ENCODE measurements at places on chromosomes 13 and 19. TPM values are rescaled to one million over a fixed set of nuclear protein-coding genes. Genes with fewer than 3 reads are reported as not detected.

Gene TNNI3
- 42.1 TPM for total RNA-seq

Gene ELSPBP1
- total RNA-seq, result not detected

Gene MPHOSPH8
- total RNA-seq, result 21.5 TPM

Gene CAPN12
- total RNA-seq, result 8.8 TPM

Gene LGI4
- total RNA-seq, result 0.32 TPM

Gene AMER2
- not detected for total RNA-seq

Gene URAD
- not detected for total RNA-seq

Gene LGALS13
- not detected for total RNA-seq

Gene ZNF69
- total RNA-seq, result not detected

Gene CYP2F1
- total RNA-seq, result not detected

Gene FXYD3
- total RNA-seq, result 17.4 TPM

GRCh38 chr19:42254850-42255765 is at the start of gene ERF:
ERF (minus strand) TSS chr19:42255128; CDS start chr19:42254999, 129 bp downstream.
- peaks cover 62% of the 10 kb centered on the region for H3K4me1 ChIP-seq
- peak within 1 kb of the TSS; percentile 99 for H3K27ac ChIP-seq
- no peaks in the 10 kb centered on the region for H3K27me3 ChIP-seq

DNA sequence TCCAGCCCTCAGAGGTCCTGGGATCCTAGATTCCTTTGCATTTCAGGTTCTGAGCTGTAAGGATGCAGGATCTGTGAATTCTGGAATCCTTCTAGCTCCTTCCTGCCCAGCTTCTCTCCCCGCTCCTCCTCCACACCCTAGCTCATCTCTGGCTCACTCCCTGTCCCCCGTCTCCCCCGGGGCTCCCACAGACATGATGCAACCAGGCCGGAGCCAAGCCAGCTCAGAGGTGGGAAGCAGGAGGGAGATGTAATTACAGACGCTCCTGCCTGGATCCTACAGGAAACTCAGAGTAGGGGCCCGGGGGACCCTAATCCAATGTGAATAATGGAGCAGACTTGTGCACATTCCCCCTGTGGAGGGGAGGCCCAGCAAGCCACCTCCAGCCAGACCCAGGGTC is 4.5 kb downstream of the GNG8 start:
- H3K36me3 ChIP-seq, result no peaks in the 10 kb centered on the region
- DNase-seq, result no peak
- peaks cover 16% of the 10 kb centered on the region for H3K4me1 ChIP-seq
- H3K27me3 ChIP-seq, result no peaks in the 10 kb centered on the region

- H3K4me3 ChIP-seq, result no peak overlapping the region
- no peaks in the 10 kb centered on the region for H3K4me1 ChIP-seq
- DNase-seq, result no peak
- no peaks in the 10 kb centered on the region for H3K36me3 ChIP-seq
Observed at GRCh38 chr13:35874704-35875103, 256.5 kb downstream of the DCLK1 start.

DNA sequence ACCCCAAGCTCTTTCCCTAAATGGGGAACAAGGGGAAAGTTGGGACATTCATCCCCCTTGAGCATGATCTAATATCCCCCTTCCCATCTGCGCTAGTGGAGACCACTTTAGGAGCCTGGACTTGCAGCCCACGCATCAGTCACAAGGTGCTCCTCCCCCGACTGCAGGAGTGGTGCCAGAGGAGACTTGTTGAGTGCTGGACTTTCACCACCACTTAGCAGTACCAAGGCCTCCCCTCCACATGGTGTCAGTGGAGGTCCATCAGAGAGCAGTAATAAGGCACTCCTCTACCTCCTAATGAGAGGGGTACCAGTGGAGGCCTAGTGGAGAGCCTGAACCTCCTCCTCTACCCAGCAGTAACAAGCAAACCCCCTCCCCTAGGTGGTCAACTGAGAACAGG is 22.5 kb downstream of the CAB39L start:
- H3K27me3 ChIP-seq, result no peaks in the 10 kb centered on the region
- H3K4me1 ChIP-seq, result peaks cover 4% of the 10 kb centered on the region
- no peak overlapping the region for H3K27ac ChIP-seq
- no peaks in the 10 kb centered on the region for H3K36me3 ChIP-seq

- no peak for DNase-seq
- no peaks in the 10 kb centered on the region for H3K27me3 ChIP-seq
- no peaks in the 10 kb centered on the region for H3K4me1 ChIP-seq
Observed at GRCh38 chr13:111225810-111226546, 94.5 kb upstream of the TEX29 start.

DNA sequence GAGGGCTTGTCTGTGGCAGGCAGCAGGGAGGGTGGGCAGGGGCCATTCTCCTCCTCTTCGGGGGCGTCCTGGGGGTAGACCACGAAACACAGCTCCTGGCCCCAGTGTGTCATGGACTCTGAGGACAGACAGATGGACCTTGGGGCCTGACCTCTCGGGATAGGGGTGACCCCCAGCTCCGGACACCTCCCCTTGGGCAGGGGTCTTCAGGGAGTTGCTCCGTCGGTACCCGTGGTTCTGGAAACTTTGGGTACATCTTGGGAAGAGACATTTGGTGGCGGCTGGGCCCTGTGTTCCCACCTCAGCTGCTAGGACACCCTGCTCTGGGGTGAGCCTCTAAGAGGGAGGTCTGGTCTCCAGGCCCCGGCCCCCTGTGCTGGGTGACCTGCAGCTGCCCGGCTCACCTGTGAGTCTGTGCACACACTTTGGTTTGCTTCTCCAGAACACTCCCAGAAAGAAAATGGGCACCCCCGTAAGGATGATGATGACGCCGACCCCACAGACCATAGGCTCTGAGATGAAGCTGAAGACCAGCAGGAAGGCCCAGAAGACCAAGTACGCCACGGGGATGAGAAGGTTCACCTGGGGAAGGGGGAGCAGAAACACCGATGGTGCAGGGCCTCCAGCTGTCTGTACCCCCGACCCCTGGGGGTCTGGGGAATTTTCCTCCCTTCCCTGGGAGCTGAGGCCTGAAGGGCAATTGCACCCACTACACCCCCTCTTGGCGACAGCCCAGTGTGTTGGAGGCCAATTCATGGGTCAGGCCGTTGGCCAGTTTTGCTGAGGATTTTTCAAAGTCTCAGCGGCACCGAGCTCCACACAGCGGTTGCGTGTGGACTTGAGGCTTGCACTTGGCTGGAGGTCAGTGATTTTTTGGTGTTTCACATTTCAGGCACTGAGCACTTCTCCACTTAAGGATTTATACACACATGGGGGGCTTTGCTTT is 15.0 kb downstream of the LRP3 start:
- H3K27me3 ChIP-seq, result no peaks in the 10 kb centered on the region
- no peaks in the 10 kb centered on the region for H3K36me3 ChIP-seq
- no peak overlapping the region for H3K4me3 ChIP-seq
- no peaks in the 10 kb centered on the region for H3K4me1 ChIP-seq
- DNase-seq, result no peak

- no peak overlapping the region for H3K4me3 ChIP-seq
- no peaks in the 10 kb centered on the region for H3K4me1 ChIP-seq
Observed at GRCh38 chr13:75749407-75749806, 113.3 kb downstream of the LMO7 start.

GRCh38 chr13:49690133-49690994 is 922 bp downstream of the EBPL start:
- DNase-seq, result no peak
- peak overlapping the region; percentile 78 for H3K27ac ChIP-seq
- no peaks in the 10 kb centered on the region for H3K27me3 ChIP-seq
- H3K36me3 ChIP-seq, result peaks cover 14% of the 10 kb centered on the region

GRCh38 chr13:95296326-95296925 is 4.8 kb downstream of the ABCC4 start:
- H3K27ac ChIP-seq, result no peak overlapping the region
- H3K4me3 ChIP-seq, result no peak overlapping the region
- H3K27me3 ChIP-seq, result no peaks in the 10 kb centered on the region

- H3K27me3 ChIP-seq, result no peaks in the 10 kb centered on the region
- H3K4me1 ChIP-seq, result peaks cover 11% of the 10 kb centered on the region
- peaks cover 14% of the 10 kb centered on the region for H3K36me3 ChIP-seq
- DNase-seq, result no peak
- H3K27ac ChIP-seq, result no peak overlapping the region
- no peak overlapping the region for H3K4me3 ChIP-seq
Observed at GRCh38 chr19:48987323-48987722, 5.8 kb downstream of the GYS1 start.

DNA sequence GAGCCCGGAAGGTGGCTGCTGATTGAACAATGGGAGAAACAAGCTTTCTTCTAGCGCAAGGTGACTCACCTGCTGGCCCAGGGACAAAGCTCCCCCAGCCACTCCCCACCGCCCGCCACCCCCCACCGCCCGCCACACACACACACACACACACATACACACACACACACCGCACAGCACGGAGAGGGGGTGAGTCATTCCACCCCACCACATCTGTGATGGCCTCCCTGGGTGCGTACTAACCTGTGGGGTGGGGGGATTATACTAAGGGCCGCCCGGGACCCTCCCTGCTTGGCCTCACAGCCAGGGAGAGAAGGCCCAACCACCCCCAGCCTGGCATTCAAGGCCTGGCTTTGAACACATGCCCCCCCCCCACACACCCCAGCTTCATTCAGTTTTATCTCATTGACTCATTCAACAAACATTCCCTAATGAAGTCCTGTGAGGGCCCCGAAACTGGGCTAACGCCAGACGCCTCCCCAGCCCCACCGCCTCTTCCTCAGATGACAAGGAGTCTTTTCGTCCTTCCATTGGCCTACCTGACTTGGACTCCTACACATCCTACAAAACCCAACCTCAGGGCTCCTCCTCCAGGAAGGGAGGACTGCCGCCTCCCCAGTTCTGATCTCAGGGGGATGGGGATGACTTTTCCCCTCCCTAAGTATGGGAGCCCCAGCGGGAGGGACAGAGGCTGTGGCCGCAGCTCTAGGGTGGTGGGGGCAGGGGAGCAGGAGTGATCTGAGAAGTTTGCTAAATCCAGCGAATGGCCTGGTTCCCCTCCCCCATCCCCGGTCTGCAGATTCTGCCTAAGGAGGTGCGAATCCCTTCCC is 5.8 kb upstream of the ONECUT3 start:
- DNase-seq, result peak; percentile 100
- H3K27me3 ChIP-seq, result no peaks in the 10 kb centered on the region
- peak overlapping the region; percentile 100 for H3K27ac ChIP-seq
- H3K4me3 ChIP-seq, result peak overlapping the region; percentile 78
- no peaks in the 10 kb centered on the region for H3K36me3 ChIP-seq
- H3K4me1 ChIP-seq, result peaks cover 78% of the 10 kb centered on the region

DNA sequence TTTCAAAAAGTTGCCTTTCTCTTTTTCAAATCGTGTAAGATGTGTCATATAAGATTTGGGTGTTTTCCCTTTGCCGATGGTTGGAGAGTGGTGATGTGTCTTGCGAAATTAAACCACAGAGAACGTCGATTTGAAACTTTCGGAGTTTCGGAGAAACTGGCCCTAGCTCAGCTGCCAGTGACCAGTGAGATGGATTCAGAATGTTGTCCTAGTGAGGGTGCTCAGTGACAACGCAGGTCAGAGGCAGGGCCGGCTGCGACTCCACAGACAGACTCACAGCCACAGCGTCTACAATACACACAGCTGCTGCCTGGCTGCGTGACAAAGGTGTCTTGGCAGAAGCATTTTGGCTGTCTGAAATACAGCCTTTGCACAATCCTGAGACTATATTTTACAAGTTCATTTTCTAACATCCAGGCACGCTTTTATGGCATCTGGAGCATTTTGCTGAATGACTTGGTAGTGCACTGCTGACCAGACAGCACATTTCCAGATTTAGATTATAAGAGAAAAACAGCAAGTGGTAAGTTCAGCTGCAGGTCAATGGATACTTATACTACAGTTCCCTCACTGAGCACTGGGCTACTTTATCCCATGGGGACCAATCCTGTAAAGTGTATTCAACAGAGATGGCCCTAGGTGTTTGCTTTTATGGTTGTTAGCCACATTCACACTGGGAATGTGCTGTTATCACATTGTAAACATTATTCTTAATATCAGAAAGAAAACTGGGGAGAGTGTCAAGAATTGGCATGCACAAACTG is 207.5 kb downstream of the KCNRG start:
- H3K4me3 ChIP-seq, result no peak overlapping the region
- H3K27ac ChIP-seq, result no peak overlapping the region

DNA sequence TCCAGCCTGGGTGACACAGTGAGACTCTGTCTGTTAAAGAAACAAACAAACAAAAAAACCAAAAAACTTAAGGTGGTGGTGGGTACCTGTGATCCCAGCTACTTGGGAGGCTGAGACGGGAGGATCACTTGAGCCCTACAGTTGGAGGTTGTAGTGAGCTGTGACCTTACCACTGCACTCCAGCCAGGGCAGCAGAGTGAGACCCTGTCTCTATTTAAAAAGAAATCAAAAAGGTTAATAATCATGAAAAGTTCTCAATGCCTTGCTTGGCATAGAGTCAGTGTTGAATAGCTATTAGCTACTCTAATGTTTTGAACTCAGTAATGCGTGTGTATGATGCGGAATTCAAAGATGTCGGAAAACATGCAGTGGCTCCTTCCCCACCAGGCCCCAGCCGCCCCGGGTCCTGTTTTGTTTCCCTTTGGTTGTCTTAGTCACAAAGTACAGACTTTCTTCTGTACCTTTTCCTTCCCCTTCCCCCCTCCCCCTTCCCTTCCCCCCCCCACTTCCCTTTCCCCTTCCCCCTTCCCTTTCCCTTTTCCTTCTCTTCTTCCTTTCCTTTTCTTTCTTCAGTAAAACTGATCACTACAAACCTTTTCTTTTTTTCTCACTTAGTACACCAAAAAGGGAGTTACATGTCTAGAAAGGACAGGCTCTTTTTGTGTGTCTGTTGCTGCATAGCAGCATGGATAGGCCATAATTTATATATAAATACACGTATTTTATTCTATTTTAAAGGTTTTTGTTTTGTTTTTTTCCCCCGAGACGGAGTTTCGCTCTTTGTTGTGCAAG is 35.2 kb downstream of the DNM2 start:
- H3K27me3 ChIP-seq, result no peaks in the 10 kb centered on the region
- H3K27ac ChIP-seq, result no peak overlapping the region

- H3K36me3 ChIP-seq, result no peaks in the 10 kb centered on the region
- no peak for DNase-seq
- no peak overlapping the region for H3K4me3 ChIP-seq
Observed at GRCh38 chr13:99031832-99032231, 54.0 kb upstream of the DOCK9 start.

DNA sequence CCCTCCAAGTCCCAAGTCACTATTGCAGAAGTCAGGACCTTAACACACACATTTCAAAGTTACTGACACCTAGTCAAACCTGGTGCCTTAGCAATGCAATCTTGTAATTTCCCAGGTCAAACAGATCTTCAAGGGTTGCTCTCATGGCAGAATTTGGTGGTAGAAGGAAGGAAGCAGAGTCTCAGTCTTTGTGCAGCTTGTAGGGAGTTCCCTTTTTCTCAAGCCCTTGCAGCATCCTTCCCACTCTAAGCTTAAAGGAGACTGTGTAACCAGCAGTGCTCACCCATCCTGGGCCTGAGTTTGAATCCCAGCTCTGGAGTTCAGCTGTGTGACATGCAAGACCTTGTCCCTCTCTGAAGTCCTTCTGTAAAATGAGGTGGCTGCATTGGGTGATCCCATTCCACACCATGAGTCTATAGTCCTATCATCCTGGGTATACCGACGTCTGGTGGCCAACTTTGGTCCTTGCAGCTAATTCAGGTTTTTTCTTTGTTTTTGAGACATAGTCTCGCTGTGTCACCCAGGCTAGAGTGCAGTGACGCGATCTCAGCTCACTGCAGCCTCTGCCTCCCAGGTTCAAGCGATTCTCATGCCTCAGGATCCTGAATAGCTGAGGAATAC is 9.8 kb downstream of the SIGLEC10 start:
- H3K4me3 ChIP-seq, result no peak overlapping the region
- DNase-seq, result peak; percentile 46
- H3K36me3 ChIP-seq, result peaks cover 3% of the 10 kb centered on the region
- no peaks in the 10 kb centered on the region for H3K27me3 ChIP-seq
- H3K27ac ChIP-seq, result no peak overlapping the region
